K562 (cell line): ENCODE measurements at places on chromosomes 2 and 18.

DNA sequence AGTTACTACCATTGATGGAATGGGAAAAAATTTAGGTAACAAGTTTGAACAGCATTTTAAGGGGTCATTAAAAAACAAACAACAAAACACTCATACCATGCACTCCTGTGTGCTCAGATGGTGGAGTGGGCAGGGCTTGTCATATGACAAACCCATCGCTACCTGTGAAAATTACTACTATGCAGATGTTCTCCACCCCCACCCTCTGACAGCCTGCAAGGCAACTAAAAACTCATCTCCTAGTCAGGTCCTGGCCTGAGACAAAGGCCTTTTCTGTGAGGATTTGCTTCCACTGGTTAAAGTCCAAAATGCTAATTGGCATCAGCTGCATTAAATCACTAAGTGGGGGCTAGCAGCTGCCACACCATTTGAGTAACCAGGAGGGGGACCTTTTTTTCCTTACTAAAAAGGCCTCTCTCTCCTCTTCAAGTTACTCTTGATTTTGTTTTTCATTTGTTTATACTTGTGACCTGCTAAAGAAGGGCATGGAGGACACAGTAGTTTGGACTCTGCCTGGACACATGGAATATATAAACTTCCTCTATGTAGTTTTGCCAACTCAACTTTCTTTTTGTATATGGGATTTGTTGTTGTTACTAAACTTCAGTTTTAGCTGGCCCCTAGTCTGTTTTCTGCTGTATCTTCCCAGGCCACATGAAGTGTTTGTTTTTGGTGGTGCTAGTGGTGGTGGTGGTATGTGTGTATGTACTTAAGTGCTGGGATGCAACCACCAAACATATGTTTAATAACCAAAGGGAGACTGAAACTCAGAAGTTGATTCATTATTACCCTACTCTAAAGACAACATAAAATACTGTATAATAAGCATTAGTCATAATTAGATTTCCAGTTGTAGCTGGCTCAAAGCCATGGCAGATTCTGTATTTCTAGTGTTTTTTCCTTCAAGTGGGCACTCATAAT lies 121.3 kb downstream of the MAP4K4 start:
- no peak for DNase-seq

GRCh38 chr2:179239195-179239594 lies 25.4 kb downstream of the SESTD1 start:
- no peak for DNase-seq

GRCh38 chr2:238970553-238971081 lies 122.7 kb downstream of the TWIST2 start:
- DNase-seq = peak; percentile 69

DNA sequence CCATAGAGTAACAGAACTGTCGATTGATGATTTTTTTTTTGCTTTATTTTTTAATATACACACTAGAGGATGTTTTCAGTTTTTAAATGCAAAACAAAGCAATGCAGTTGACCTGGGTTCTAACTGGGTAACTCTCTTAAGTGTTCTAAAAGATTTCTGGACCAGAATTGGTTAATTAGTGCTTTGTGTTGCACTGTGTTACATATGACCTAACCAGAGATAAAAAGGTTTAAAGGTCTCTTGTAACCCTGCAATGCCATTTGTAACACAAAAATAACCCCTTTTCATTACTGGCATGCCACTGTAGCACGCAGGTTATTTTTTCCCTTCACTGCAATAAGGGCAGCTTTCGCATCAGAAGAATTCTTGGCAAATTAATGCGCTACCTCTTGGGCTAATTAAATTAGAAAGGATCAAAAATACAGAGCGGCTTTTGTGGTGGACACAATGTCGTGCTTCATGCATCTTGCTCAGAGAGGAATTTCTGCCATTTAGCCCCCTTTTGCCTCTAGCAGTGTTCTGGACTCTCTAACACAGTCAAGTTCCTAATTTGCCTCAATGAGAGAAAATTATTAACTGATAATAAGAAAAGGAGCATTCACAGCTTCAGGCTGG lies 250.8 kb upstream of the ZEB2 start:
- DNase-seq = no peak

DNA sequence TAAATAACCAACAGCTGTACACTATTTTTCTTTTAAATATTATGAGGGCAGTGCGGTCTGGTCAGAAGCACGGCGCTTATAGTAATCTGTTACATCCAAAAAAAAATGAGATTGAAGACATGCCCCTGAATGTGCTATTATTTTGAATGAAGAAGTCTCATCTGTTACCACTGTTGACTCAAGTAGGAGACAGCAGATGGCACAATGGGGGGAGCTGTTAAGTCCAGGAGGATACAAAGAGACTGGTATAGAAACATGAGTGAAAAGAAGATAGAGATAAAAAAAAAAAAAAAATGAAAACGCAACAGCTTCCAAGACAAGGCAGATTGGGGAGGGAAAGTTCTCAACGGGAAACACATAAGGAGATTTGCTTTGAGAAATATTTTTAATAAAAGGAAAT lies 425.5 kb upstream of the PKDCC start:
- DNase-seq = no peak

- DNase-seq = peak; percentile 45
Measured at GRCh38 chr2:199987586-199987985, 32.2 kb downstream of the MAIP1 start.

DNA sequence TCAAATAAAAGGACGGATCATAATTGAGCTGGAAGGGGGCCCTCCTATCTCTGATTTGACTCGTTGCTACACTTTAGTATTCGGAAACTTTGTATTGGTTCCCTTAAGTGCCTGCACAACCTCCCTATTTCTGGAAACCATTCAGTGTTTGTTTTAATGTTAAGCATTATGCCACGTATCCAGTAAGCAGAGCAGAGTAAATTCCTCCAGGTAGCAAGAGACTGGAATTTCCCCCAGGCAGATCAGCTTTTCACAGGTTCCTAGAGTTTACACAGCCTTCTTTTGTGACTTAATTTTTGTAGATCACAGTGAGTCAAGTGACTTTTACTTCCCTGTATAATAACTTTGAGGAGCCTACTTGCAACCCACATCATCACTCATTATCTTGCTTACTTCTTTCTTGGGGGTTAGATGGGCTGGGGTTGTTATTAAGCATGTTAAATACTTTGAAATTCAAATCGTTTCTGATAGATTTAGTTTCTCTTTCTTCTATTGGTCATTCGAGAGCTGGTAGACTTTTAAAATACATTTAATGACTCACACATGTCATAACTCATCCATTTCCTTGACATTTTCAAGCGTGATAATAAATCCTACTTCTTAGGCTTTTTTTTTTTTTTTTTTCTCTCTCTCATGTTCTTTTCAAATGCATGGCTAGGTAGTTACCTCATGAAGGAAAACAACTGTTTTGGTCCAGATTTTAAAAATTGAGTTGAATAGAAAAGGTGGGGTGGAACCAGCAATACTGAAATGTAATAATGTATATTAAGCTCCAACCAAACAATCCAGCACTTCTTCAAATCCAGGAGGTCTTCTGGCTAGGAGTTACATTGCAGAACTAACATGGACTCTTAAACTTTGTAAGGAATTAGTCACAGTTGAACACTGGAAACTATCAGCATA lies 219.3 kb downstream of the NEDD4L start:
- no peak for DNase-seq

GRCh38 chr2:8488001-8488738 lies 193.7 kb upstream of the ID2 start:
- no peak for DNase-seq

DNA sequence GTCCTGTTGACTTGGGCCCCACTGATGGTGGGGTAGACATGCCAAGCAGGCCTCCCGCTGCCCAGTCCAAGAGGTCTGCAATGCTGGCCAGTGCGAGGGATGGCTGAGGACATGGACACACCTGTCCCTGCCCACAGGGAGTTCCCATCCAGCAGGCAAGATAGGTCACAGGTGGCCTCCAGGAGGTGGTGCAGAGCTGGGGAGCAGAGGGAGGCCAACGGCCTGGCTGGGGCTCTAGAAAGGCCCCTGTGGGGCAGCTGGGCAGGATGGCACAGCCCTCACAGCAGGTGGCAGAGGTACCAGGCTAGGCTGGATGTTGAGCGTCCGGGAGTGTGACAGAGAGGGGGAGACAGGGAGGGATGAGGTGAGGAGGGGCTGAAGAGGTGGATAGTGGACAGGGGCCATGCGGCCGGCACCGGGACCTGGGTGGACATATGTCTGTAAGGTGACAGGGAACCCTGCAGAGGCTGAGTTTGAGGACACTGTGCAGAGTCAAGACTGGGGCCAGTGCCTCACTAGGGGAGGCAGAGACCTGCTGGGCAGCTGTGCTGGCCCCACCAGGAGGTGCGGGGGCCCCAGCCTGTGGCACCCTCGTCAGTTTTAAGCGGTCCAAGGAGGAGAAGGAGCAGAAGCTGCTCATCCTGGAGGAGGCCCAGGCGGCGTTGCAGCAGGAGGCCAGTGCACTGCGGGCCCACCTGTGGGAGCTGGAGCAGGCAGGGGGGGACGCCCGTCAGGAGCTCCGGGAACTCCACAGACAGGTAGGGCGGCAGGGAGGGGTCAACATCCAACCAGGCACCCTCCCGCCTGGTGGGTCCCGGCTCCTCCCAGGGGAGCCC lies 34.3 kb upstream of the SNED1 start:
- DNase-seq = no peak

- DNase-seq = no peak
Measured at GRCh38 chr18:73688851-73689711, 458.6 kb downstream of the FBXO15 start.

DNA sequence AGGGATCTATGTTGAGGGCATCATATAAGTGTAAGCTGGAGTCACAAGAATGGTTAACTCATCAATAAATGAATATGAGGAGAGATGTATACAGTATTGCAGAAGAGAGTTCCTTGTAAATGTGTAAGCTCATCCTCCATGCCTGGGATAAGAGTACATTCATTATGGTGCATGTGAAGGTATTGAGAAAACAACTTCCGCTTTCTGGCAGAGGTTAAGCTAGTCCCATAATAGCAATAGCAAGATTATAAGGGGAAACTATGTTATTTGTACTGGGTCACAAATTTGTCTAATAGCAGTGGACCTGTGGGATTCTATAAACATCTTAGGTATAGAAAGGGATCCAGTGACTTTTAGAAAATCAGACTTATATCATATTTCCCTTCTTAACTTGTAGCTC lies 44.1 kb downstream of the SCN2A start:
- DNase-seq = no peak

DNA sequence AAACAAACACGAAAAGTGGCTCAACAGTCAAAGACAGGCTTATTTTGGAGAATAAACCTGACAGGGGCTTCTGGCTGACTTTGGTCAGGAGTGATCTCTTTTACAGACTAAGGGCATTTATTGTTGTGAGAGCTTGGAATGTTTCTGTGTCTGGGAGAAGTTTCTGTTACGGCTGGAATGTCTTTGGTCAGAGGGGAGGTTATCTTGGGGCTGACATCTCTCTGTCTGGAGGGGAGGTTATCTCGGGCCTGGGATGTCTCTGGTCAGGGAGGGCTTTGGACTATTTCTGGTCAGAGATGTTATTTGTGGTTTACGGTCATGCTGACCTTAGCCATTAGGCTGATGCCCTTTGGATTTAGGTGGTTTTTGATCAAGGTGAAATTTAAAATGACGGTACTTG lies 345.5 kb upstream of the FSIP2 start:
- no peak for DNase-seq

GRCh38 chr18:57088883-57089282 lies 58.0 kb upstream of the BOD1L2 start:
- no peak for DNase-seq

GRCh38 chr2:152814475-152815030 lies 96.1 kb downstream of the ARL6IP6 start:
- no peak for DNase-seq

DNA sequence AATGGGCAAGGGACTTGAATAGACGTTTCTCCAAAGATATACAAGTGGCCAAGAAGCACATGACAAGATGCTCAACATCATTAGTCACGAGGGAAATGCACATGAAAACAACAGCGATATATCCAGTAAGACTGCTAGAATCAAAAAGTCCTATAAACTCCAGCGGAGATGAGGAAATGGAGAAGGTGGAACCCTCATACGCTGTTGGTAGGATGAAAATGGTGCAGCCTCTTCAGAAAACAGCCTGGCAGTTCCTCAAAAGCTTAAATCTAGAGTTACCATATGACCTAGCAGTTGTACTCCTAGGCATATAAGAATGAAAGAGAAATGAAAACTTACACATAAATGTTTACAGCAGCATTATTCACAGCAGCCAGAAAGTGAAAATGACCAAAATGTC lies 48.1 kb downstream of the HPCAL1 start:
- no peak for DNase-seq

DNA sequence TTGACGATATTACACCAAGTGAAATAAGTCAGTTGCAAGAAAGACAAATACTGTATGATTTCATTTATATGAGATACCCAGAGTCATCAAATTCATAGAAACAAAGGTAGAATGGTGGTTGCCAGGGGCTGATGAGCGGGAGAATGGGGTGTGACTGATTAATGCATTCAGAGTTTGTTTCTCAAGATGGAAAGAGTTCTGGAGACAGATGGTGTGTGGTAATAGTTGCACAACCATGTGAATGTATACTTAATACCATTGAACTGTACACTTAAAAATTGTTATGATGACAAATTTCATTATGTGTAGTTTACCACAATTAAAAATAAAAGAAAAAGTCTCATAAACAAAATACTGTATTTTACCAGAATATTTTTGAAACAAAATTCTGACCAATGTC lies 117.3 kb downstream of the PIGN start:
- no peak for DNase-seq

DNA sequence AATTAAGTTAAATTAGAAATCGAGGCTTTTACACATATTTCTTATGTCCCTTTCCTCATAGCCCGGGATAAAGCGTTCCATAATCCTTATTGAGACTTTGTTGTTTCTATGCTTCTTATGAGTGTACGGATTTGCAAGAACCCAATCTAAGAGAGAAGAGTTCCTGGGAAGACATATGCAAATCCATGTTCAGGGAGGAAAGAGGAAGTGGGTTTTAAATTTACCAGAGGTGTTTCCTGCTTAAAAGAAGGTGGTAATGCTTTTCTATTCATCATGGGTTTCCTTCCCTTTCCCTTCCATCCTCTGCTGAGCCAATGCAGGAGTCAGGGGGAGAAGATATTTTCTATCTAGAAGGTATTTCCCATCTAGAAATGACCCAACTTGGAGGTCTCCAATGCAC lies 345.8 kb downstream of the ZNF516 start:
- DNase-seq = no peak

- DNase-seq = no peak
Measured at GRCh38 chr2:222872551-222872950, 11.7 kb downstream of the ACSL3 start.

- no peak for DNase-seq
Measured at GRCh38 chr2:134169788-134170187, 84.1 kb upstream of the MGAT5 start.

GRCh38 chr18:44844486-44844885 lies 163.8 kb downstream of the SETBP1 start:
- DNase-seq = no peak

GRCh38 chr2:234493796-234494195 lies 3.1 kb downstream of the ARL4C start:
- DNase-seq = no peak

GRCh38 chr2:141791521-141791920 lies 339.3 kb downstream of the LRP1B start:
- DNase-seq = no peak

GRCh38 chr2:173996766-173997165 lies 31.6 kb upstream of the SP3 start:
- no peak for DNase-seq
